ENCODE measurements at places on chromosomes 6 and 20. TPM values are rescaled to one million over a fixed set of nuclear protein-coding genes. Genes with fewer than 3 reads are reported as not detected.

- no peak overlapping the region for H3K27ac ChIP-seq
- peaks cover 64% of the 10 kb centered on the region for H3K27me3 ChIP-seq
- H3K36me3 ChIP-seq: no peaks in the 10 kb centered on the region
- H3K4me3 ChIP-seq: no peak overlapping the region
These were observed 79.6 kb downstream of the ANKRD60 start for GRCh38 chr20:58148891-58149290.

Gene TNFRSF6B
- total RNA-seq: 12.3 TPM

Gene RFX6
- total RNA-seq: not detected

Gene KHDC1
- 1.3 TPM for total RNA-seq

DNA sequence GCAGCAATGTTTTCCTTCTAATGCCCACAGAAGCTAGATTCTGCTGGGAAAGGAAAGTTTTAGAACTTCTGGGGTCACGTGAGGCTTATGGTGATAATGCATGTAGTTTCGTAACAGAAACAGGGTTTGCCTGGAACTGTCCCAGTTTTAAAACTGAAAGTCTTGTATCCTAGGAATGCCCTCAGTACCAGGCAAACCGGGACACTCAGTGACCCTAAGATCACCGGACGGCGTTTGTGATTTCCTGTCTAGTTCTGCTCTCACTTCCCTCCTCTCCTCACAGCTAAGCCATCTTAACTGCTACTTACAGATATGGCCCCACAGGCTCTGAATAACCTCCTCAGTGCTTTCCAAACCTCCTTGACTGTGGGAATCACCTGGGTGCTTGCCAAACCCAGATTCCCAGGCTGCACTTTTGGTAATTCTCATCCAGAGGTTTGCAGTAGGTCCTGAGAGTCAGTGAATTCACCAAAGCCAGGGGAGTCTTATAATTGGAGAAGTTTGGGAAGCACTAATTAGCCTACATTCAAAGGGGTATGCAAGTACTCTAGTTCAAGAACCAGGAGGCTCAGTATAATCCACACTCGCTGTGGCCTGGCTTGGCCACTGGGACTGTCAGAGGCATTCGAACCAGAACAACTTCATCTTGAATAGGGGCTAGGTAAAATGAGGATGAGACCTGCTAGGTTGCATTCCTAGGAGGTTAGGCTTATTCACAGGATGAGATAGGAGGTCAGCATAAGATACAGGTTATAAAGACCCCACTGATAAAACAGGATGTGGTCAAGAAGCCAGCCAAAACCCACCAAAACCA is 231.6 kb upstream of the MYLIP start:
- H3K36me3 ChIP-seq: no peaks in the 10 kb centered on the region
- DNase-seq: peak; percentile 30
- no peaks in the 10 kb centered on the region for H3K27me3 ChIP-seq

Gene LY6G6D
- not detected for total RNA-seq

DNA sequence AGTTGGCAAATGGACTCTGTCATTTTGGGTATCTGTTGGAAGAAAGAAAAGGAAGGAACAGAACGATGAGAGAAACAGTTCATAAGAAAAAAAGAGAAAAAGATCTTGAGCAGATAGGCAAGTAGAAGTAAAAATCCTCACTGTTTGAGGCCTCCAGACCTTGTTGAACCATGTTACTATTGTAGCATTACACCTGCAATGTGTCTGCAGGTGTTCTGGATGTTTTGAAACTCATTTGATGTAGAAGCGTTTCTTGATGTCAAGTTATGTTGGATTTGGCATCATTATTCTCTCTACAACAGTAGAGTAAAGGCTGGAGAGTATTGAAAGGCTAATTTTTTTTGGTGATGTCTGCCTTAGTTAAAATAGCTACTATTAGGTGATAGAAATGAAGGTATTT is 108.7 kb downstream of the CARMIL1 start:
- H3K27ac ChIP-seq: no peak overlapping the region
- no peaks in the 10 kb centered on the region for H3K27me3 ChIP-seq
- no peak overlapping the region for H3K4me3 ChIP-seq
- H3K4me1 ChIP-seq: peaks cover 16% of the 10 kb centered on the region

DNA sequence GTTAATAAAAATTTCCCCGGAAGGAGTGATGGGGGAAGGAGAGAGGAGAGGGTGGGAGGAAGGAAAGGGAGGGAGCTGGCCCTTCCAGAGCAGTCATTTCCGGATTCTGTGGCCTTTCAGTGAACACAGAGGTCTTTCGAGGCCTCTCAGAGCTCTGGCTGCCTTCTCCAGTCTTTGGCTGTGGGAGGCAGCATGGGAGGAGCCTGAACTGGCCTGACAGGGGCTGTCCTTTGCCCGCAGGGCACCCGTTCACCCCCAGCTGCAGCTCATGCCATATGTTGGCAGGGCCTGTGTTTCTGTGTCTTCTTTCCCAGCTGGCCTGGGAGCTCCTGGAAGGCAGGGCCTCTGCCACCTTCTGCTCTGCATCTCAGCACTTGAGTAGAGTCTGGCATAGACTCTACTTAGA is 95.5 kb downstream of the PPP1R14C start:
- H3K36me3 ChIP-seq: peaks cover 12% of the 10 kb centered on the region
- peak overlapping the region; percentile 3 for H3K27ac ChIP-seq
- no peaks in the 10 kb centered on the region for H3K27me3 ChIP-seq
- H3K4me1 ChIP-seq: peaks cover 22% of the 10 kb centered on the region
- no peak overlapping the region for H3K4me3 ChIP-seq
- no peak for DNase-seq

- H3K27ac ChIP-seq: no peak within 1 kb of the TSS
- H3K4me3 ChIP-seq: peak within 1 kb of the TSS; percentile 78
These were observed at the start of gene LAMA4 for GRCh38 chr6:112253841-112254816. Gene LAMA4 (minus strand): TSS chr6:112254567. CDS start chr6:112254150, 417 bp downstream.
